ENCODE measurements at places on chromosomes 1 and 21.

- peak; percentile 80 for DNase-seq
Measured at GRCh38 chr1:27395441-27396195, 3.2 kb downstream of the GPR3 start.

DNA sequence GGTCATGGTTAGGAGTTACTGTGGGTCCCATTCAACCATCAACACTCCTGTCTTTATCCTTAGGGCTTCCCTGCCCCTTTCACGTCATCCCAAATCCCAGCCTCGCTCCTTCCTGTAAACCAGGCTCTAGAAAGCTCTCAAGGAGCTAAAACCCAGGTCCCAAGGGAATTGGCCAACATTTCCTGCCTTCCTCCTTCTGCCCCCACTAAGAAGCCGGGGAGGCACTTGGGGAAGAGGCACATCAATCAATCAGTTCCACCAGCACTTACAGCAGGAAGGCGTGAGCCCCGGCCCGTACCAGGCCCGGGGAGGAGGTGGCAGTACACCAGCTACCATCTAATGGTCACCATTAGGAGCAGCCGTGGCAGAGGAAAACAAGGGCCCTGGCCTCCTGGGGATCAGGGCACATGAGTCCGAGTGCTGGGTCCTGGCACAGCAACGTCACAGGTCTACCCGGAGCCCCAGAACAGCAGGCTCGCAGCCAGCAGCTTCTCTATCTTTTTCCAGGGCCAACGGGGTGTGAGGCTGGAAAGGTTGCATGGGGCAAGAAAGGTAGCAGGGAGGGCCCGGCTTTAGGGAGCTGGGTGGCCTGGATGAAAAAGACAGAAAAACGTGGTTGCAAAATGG lies 108.6 kb downstream of the CASZ1 start:
- DNase-seq: no peak

GRCh38 chr1:21700094-21700493 lies 30.9 kb upstream of the RAP1GAP start:
- DNase-seq: no peak

GRCh38 chr1:202015662-202015937 lies 5.2 kb downstream of the ELF3 start:
- DNase-seq: no peak

GRCh38 chr21:45893740-45894449 lies 87.7 kb upstream of the COL6A1 start:
- DNase-seq: no peak

DNA sequence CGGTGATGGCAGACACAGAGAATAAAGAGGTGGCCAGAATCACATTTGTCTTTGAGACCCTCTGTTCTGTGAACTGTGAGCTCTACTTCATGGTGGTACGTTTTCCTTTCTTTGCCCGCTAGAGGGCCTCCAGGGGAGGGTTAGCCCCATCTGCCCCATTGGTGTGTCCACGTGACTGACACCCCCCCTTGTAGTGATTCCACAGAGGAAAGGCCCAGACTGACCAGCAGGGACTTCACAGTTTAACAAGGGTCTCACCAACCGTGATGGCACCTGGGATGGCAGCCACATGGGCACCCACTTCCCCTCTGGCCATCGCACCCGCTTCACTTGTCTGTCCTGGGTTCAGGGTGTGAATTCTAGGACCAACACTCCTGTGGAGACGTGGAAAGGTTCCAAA lies 22.3 kb upstream of the SARS1 start:
- DNase-seq: no peak

DNA sequence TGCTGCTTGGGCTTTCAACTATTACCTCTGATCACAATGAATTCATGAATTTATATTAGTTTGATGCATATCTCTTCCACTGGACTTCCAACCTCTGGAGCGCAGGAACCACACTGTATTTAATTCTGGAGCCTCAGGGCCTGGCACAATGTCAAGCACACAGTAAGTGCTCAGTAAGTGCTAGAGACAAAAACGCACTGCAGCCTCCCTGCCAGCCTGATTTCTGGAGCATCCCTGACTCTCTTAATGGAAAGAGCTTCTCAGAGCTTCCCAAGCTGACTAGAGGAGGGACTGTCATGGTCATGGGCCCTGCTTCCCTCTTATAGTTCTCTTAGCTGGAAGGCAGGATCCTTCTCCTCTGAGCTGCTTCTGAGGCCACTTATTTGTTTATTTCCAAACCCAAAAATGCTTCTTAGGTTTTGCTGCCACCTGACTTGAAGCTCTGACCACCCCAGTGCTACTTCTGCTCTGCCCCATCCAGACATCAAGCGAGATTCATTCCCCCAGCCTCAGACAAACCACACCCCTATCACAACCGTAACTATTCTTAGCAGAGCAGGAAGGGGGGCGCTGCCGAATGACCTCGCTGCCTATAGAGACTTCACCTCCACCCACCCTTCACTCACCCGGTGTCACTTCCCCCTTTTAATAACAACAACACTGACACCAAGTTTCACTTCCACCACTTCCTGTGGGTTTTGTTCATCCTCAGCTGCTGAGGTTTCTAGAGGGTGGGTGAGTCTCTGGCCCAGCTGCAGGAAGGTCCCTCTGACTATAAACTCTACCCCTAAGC lies 33.6 kb downstream of the NUAK2 start:
- DNase-seq: peak; percentile 60

GRCh38 chr1:217569021-217569420 lies 61.9 kb downstream of the GPATCH2 start:
- no peak for DNase-seq

- DNase-seq: no peak
Measured at GRCh38 chr1:215557504-215557903, 9.6 kb upstream of the KCTD3 start.

- DNase-seq: no peak
Measured at GRCh38 chr1:94319319-94320102, 82.1 kb upstream of the ARHGAP29 start.

- DNase-seq: no peak
Measured at GRCh38 chr1:96236156-96236739, 485.3 kb upstream of the PTBP2 start.

- DNase-seq: no peak
Measured at GRCh38 chr21:45830720-45831366, 150.7 kb upstream of the COL6A1 start.
